ENCODE measurements at places on chromosomes 5 and 9.

- no peak for DNase-seq
These were observed 75.5 kb downstream of the UNC13B start for GRCh38 chr9:35237311-35237710.

DNA sequence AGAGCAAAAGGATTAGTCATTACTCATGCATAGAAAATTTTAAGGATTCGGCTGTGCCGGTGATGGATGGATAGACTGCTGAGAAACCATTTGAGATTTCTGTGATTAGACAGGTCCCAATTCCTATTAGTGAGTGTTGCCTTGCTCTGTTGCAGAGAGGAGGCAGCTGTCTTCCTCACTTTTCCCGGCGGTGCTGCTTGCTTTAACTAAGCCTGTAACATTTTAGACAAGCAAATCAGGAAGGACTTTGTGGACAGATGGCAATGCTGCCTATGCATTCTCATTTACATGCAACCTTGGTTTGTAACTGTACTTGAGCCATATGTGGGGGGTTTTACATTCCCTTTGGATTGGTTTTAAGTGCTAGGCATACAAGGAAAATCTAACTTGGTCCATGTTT lies 1176.3 kb downstream of the CDH18 start:
- DNase-seq: no peak

GRCh38 chr9:108467653-108468324 lies 388.0 kb downstream of the ACTL7B start:
- DNase-seq: no peak

DNA sequence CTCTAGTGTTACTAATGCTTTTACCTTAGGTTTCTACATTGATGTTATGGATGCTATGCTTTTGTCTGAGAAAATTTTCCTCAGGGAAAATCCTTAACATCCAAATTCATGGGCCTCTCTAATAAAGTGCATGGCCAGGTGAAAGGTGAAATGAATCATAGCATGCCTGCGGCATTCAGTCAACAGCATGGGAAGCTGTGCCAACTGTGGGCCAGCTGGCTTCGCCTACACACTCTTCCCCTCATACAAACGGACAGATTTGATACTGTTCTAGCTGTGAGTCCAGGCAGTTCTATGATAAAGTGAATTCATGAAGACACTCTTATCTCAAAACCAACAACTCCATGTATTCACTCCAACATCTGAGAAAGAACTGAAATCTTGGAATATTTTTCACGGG lies 374.1 kb downstream of the PLK2 start:
- no peak for DNase-seq

DNA sequence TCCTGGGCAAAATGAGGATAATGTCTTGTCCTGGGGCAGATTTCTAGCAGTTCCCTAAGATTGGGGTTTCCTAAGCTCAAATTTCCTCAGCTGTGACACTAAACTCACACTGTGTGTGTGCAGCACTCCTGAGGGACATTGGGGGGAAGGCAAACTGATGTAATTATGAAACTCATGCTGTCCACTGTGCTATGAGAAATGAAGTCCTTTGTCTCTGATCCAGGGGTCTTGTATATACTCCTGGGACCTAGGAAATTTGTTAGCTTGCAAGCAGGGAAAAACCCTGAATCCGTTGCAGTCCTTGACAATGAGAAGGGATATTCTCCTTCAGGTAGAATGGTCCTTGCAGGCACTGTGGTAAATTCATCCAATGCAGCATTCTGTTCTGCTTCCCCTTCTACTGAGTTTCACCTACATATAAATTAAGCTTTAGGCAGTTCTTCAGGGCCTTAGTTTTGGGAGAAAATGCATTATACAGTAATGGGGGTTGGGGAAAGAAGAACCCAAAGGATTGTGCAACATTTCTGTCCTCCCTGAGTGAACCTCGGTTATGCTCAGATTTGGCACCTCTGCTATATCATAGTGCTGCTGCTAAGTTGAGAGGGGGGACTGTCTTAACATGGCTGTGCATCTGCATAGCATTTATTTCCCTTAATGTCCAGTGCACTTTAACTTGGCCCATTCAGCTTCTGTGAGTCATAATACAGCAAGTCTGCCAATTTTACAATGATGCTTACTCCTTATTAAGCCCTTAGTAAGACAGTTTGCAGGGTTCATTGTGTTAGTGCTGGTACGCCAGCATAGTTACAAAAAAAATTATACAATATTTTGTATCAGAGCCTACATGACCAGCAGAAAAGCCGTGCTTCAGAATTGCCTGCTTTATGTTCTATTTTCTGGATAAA lies 80.2 kb downstream of the PJA2 start:
- no peak for DNase-seq

GRCh38 chr5:149141224-149141956 lies at the start of gene ABLIM3:
TSS of gene ABLIM3 (plus strand) at chr5:149141493. CDS start at chr5:149142096, 603 bp downstream.
- DNase-seq: peak; percentile 51

DNA sequence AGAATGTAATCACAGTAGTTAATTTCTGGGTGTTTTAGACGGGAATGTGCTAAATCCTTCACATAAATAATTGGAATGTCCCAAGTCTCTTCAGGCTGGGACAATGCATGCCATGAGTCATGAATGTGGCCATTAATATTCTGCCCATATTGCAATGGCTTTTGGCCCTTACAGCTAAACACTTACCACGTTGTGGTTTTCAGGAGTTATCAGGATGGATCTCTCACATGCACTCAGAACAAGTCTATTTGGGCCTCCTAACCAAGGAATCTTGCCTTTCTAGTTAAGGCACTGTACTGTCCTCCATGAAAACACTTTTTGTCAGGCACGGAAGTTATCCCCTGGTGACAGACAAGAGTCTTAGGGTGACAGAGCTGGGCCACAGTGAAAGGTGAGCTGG lies 32.7 kb downstream of the PKD2L2 start:
- DNase-seq: no peak

DNA sequence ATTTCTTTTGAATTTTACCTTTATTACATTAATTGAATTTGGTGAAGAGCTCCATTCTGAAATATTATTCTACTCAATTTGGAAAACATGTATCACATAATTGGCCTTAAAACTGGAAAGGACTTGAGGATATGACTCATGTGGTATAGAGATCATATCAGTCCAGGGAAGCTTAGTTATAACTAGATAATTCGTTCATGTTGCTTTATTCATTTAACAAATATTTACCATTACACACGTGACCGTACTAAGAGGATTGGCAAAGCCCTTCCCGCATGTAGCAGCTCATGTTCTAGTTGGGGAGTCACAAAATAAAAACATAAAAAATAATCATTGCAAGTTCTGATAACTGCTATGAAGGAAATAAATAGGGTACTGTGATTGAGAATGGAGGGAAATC lies 1816.5 kb downstream of the MAT2B start:
- no peak for DNase-seq

DNA sequence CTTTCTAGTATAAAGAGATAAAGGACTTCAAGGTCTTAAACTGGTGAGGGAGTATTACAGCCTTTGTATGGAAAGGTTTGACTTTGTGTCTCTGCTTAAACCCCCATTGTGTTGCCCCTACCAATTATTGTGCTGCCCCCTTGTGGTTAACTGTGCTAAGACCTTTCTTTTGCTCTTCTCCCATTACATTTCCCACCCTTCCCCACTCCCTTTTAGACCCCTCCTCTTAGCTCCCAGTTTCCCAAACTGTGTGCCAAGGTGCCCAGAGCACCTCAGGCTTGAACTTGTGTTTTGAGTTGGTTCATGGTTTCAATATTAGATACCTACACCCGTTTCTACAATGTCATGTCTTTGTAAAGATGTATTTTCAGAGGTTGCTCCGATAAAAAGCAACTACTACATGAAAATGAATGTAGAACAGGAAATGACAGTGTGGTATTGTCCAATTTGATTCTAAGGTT lies 2.9 kb downstream of the JAK2 start:
- DNase-seq: peak; percentile 69

DNA sequence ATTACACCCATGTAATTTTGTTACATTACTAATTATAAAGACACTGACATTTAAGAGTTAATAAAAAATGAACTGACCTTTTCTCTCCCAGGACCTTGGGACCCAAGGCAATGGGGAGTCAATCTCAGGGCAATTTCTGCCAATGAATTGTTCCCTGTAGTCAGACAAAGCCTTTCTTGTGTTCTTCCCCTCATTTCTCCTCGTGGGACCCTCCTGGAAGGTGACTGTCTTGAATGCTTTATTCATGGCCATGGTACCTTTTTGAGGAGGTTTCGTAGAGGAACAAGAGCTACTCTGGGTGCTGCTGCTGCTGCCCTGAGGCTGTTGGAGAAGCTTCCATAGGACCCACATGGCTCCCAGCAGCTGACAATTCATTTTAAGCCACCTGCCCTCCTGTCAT lies 190.3 kb downstream of the SNX18 start:
- DNase-seq: no peak

DNA sequence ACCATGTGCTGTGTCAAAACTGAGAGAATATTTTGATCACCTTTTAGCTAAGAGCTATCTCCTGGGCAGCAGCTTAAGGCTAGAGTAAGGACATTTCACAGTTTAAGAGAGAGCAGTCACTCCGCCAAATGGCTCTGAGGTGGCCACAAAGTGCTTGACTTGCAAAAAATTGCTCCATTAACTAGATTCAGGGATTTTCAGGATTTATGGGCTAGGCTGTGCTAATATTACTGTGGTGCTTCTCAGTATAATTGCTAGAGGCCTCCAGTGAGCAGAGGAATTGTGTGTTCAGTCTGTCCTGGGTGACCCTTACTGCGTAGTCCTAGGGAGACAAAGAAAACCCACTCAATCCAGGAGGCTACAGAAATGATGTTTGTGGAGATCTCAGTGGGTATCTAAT lies 65.2 kb downstream of the PALM2AKAP2 start:
- DNase-seq: no peak

DNA sequence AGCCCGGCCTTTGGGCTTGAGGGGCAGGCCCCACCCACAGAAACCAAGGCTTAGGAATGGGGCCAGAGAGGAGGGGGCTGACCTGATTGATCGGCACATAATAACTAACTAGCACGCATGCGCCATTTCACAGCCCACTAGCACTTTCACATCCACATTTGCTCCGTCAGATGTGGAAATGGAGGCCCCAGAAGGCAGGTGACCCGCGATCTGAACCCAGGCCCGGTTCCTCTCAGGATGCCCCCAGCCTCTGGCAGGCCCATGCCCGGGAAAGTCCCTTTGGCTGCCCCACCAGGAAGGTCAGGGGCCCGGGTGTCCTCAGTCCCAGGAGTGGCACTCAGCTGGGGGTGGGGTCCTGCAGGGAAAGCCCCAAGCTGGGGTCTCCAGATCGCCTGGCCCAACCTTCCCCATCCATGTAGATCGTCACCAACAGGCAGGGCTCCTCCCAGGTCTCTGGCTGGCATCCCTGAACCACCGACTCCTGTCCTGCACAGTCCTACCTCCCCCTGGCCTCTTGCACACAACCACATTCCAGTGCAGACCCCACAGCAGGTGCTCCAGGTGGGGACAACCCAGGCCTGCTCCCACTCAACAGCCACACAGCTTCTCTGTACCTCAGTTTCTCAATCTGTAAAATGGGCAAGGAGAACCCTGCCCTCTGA lies 46.7 kb downstream of the VAV2 start:
- DNase-seq: no peak

- DNase-seq: no peak
These were observed 147.9 kb downstream of the C5orf15 start for GRCh38 chr5:133820507-133820906.

DNA sequence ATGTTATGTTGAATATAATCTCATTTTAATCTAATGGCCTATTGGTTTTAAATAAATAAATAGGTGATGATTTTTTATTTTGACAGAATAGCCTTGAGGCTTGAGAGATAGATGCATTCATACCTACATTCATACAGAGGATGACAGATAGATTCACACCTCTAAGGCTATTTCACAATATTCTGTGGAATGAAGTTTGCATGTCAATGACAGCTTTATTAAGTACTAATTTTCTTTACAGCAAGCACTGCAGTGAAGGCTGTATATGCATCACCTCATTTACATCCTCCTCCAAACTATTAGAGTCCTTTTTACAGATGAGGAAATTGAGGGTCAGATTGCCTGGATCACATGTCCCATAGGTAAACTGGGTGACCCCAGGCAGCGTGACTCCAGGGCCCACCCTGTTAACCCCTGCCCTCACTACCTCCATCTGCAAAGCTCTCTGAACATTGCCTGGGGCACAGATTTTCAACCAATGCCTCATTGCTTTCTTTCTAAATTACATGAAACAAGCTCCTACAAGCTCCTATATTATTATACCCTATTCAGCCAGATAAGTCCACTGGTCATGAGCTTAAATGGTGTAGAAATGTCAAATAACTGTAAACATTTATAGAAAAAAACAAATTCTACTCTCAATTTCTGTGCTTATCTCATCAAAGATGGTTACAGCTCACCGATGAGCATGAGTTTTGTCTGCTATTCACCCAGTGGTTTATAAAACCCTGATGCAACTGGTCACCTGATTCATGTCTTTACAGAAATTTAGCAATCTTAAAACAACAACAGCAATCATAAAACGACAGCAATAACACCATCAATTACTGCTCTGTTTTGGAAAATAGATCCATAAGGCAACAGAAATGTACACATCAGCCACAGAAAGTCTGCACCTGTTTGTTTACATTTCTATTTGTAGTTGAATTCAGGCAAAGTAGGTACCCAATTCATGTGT lies 338.0 kb downstream of the NSG2 start:
- DNase-seq: no peak

- DNase-seq: no peak
These were observed 6.6 kb upstream of the OTULINL start for GRCh38 chr5:14574891-14575508.

DNA sequence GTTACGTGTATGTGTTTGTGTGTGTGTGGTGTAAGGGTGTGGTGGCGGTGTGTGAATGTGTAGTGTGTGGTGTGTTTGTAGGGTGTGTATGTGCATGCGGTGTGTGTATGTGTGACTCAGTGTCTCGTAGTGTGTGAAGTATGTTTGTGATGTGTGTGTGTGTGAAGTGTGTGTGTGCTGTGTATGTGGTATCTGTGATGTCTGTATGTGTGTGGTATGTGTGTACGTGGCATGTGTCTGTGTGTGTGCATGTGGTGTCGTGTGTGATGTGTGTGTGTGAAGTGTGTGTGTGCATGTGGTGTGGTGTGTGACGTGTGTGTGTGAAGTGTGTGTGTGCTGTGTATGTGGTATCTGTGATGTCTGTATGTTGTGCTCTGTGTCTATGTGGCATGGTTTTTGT lies 339.4 kb downstream of the MTRR start:
- DNase-seq: no peak

DNA sequence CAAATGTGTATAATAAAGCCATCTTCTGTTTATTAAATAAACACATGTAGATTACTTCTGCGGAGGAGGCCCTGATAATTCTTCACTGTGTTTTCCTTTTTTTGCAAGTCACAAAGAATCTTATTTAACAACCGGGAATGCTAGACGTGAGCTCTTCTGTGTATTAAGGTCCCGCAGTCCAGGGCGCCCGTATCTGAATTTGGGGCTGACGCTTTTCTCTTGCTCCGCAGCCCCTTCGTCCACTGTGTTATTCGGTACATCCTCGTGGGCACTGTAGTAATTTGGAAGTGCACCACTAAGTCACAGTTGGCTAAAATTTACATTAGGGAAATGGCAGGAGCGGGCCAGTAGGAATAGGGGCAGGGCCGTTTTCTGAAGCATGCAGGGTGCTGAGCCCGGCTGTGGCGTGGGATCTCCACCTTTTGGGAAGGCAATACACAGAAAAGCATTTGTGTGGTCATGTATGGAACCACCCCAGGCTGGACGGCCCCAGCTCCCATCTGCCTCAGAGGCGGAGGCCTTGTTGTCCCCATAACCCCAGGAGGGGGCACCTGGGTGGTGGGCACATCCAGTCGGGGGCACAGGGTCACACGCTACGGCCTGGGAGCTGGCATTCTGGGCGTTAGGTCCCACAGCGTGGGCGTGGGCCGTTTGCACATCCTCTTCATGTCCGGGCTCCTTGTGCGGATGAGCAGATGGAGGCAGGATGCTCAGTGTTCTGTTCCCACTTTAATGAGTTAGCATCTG lies 258.7 kb upstream of the IRX4 start:
- DNase-seq: no peak
